ENCODE measurements at places on chromosomes 4 and X.

DNA sequence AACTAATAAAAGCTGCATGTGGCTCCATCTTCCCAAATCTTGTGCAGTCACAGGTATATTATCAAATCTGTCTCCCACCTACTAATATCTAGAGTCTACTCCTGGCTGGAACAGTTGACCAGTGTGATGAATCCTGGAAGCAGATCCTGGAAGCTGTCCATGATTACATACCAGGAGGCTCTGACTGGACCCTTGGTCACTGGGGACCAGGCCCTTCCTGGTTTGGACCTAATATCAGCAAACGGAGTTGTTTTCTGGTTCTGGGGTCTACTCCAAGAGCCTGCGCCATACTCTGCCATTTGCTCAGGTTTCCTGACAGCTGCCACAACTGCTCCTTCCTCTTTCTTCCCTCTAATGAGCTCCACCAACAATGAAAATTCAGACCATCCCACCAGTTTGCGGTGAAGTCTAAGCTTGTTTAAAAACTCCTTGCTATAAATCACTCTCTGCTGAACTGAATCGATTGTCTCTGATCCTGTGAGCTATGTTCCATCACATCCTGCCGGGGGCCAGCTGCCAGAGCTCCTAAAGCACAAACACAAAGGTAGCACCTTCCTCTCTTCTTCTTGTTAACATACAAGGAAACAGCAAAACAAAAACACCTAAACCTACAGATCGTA, 114.2 kb downstream of the PALLD start:
- DNase-seq, result no peak

DNA sequence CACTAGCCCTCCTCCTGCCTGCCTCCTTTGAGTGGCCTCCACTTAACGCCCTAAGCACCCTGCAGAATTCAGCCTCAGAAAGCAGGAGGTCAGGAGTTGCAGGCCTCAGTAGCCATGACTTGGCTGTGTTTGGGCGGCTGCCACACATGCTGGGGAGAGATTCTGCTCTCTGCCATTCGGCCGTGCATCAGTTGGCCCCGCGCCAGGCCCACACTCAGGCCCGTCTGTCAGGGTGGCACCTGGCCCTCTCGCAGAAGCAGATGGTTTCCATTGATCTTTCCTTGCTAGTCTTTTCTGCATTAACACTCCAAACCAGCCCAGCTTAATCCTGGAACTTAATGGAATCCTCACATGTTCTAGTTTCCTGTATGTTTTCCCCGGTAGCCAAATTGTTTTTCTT, 30.7 kb upstream of the ATP6AP2 start:
- peak; percentile 75 for DNase-seq

DNA sequence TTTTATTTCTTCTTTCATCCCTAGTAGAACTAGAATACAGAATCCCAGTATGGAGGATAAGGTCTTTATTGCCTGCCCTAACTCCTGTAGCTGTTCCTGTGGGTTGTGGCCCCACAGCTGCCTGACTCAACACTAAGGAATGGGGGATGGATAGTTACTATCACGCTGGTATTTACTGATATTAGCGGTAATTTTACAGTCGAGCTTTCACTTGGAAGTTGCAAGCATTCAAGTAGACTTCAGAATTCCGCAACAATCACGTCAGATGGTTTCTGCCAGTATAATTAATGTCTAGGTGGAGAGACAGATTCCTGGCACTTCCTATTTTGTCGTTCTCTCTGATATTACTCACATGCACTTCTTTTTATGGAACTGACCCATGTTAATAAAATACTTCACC, 489.8 kb downstream of the PABPC4L start:
- DNase-seq, result no peak

DNA sequence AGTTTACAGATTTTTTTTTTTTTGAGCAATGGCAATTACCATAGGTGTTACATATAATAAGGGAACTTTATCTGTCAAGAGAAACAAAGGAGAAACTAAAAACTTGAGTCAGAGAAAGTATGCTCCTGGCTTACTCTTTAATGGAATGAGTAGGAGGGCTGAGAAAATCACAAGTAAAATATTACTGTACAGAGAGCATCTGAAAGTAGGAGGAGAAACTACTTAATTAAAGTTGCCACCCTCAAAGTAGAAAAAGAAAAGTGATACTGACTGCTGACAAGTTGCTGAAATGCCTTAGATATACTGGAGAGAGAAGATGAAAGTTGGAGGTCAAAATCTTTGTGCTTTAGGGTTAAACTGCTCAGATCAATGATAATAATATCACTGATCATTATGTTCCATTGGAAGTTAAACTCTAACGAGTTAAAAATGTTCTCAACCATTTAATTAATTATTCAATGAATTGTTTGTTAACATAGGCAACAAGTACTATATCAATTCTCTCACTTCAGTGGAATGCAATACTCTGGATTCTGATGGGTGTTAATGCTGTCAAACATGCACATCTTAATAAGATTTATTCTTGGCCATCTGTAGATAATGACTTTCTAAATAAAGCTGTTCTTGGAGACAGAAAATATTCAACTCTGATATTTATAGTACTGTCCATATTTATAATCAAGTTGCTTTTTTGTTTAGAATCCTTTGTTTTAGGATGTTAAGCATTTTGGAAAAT, 61.2 kb upstream of the CAMK2D start:
- DNase-seq, result no peak

GRCh38 chrX:81240701-81241331, 38.9 kb downstream of the SH3BGRL start:
- DNase-seq, result no peak

DNA sequence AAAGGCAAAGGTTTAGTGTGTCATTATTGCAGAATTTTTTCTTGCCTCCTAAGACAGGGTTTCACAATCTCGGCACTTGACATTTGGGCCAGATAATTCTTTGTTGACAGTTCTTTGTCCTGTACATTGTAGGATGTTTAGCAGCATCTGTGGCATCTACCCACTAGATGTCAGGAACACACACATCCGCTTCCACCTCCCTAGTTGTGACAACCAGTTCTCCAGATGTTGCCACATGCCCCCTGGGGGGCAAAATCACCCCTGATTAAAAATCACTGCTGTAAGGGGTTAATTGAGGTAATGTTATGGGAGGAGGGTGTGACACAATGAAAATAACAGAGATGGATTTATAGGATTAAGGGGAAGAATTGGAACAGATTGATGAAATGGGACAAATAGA, 75.3 kb downstream of the HMGB2 start:
- DNase-seq, result no peak

GRCh38 chr4:161704040-161704439, 459.8 kb downstream of the FSTL5 start:
- DNase-seq, result no peak

DNA sequence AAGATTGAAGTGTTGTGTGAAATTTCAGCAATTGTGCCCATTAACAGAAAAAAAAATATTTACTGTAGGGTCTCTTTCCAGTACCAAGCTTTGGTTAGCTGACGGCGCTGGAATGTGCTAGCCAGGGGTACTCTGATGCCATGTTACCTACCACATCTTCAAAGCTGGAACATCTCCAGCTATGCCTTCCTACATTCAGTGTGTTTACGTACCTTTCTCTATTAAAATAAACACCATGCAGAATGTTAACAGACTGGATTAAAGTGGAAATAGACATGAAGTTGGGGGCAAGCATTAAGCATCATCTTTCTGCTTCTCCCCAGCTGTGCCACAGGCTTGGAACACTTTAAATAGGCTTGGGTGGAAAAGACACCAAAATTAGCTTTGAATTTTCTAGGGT, 65.9 kb downstream of the USP38 start:
- no peak for DNase-seq

DNA sequence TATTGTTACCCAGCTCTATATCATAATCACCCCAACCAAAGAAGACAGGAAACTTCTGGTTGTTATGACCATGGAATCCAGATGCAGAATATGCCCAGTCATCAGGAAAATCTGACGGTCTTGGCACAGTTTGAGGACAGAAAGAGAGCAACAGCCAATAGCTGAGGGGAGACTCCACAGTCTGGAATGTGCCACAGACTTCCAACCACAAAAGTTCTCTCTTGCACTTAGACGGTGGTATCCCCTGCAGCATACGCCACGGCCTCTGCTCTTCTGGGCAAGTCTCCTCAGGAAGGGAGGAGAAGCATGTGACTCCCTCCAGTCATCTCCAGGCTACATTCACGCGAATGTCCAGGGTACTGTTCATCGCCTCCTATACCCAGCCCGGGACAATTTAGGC, 18.4 kb downstream of the ZNF827 start:
- no peak for DNase-seq

Measured in NCI-H2107 (cell line).